Trophoblast cell (in vitro differentiated cells and primary cell): ENCODE measurements at places on chromosomes 4 and X.

GRCh38 chr4:48058617-48059530, 42.3 kb downstream of the NIPAL1 start:
- DNase-seq = peak; percentile 67

DNA sequence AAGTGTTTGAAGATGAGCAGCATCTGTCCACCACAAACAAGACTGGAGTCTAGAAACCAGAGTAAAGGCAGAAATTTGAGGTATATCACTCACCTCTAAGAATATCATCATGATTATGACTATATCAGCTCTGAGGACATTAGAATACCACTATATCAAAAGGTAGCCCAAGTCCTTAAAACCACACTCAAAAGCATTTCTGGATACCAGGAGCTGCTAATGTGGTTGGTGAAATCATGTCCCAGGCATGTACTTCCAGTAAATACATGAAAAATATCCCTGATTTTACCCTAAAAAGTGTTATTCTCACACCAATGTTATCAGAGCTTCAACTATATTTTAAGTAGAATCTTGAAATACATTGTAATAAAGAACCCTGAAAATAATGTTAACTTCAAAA, 136.3 kb upstream of the SMAD1 start:
- DNase-seq = no peak

GRCh38 chrX:100625985-100626491, 10.6 kb downstream of the TSPAN6 start:
- no peak for DNase-seq

DNA sequence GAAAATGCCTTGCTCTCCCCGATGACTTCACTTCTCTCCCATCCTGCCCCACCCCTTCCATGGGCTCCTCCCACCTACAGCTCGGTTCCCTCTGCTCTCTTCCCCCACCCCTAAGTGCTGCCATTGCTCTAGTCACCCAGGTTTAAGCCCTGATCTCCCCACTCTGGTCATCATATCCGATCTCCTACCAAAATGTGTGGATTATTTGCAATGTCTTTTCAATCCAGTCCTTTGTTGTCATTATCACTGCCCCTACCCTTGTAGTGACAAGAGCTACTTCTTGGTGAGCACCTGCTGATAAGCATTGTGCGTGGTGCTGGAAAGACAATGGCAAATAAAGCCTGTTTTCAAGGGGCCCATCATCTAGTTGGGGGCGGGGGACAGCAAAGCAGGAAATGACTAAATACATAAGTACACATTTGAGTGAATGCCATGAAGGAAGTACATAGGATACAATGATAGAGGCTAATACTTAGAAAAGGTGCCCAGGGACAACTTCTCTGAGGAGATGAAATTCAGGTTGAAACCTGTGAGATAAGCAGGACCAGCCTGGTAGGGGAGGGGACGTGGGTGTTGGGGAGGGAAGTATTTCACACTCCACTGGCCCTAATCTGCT, 63.8 kb downstream of the DLG3 start:
- DNase-seq = no peak
